Cardiac fibroblast (primary cell): ENCODE measurements at places on chromosomes 2 and 18.

- no peak for DNase-seq
Observed at GRCh38 chr2:25867396-25868003, 10.8 kb downstream of the ASXL2 start.

DNA sequence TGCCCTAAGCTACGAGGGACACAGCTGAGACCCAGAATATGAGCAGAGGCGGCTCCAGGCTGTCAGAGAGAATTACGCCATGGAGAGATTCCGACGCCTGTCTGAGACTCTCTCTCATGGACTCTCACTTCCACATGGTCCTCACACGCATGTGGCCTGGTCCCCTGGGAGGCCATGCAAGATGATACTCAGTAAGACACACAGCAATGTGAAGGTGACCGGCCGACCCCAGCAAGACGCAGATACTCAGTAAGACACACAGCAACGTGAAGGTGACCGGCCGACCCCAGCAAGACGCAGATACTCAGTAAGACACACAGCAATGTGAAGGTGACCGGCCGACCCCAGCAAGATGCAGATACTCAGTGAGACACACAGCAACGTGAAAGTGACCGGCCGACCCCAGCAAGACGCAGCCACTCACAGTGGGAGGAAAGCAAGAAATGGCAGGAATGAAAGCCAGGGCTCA is 400.8 kb upstream of the MYT1L start:
- DNase-seq, result no peak

GRCh38 chr2:16635791-16636699 is 29.6 kb downstream of the CYRIA start:
- DNase-seq, result no peak

- no peak for DNase-seq
Observed at GRCh38 chr2:127589358-127589757, 53.9 kb downstream of the MYO7B start.

- peak; percentile 71 for DNase-seq
Observed at GRCh38 chr2:10408649-10409579, 39.2 kb downstream of the ODC1 start.

DNA sequence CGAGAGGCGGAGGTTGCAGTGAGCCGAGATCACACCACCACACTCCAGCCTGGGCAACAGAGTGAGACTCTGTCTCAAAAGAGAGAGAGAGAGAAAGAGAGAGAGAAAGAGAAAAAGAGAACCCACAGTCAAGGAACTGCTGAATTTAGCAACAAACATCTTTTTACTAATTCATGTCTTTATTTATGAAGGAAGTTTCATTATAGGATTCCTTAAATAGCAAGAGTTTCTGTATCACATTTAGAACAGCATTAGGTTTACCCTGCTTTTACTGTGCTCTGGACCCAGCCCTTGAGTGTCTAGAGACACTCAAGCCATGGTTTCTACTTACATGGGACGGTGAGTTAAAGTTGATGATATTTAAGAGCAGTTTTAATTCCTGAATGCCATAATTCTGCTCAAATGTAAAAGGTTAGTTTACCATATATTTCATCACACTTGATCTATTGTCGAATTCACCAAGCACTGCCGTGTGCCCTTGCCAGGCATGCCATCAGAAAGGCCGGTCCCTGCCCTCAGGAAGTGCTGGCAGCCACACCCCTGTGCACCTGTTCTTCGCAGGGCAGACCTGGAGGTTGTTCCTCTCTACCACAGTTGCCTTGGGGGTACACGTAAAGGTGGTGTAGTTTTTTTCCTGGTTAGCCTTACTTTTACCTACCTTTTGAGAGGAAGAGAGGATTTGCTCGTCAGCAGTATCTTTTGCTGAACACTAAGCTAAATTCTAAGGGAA is 153.3 kb downstream of the LDLRAD4 start:
- DNase-seq, result no peak

GRCh38 chr18:35038881-35039491 is 2.2 kb upstream of the MAPRE2 start:
- DNase-seq, result no peak

- DNase-seq, result no peak
Observed at GRCh38 chr2:81942876-81943275, 1638.3 kb upstream of the LRRTM1 start.

DNA sequence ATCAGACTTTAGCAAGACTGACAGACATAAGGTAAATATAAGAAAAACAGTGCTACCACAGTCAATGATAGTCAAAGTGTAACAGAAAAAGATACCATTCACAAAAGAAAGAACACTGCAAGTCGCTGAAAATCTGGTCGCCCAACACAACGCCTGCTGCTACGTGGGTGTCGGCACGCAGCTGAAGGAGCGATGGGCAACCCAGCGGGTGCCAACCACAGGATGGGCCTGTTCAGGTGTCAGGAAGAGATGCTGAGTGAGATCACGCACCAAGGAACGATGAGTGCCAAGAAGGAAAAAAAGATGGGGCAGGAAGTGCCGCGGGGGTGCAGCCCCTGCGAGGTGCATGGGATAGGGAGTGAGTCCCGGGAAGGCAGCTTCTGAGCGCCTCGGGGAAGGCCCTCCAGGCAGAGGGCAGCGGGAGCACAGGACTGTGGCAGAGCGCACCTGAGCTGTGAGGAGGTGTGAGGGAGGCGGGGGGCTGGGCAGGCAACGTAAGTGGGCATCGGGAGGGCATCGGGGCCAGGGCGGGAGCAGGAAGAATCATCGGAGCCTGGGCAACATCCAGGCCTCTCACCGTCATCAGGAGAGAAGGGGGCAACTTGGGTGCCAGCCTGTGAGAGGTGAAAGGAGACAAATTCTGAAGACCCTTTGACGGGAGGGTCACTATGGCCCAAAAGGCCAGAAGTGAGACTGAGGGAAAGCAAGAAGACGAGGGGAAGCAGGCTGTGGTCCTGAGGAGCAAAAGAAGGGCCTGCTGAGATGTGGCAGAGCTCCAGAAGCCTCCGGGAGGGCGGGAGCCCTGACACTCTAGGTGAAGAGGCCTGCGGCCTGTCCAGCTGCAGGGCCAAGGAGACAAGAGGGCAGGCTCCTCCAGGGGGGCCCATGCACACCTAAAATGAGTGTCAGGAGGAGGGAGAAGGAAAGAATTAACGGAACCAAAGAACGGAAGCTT is 14.8 kb upstream of the MTERF4 start:
- no peak for DNase-seq

DNA sequence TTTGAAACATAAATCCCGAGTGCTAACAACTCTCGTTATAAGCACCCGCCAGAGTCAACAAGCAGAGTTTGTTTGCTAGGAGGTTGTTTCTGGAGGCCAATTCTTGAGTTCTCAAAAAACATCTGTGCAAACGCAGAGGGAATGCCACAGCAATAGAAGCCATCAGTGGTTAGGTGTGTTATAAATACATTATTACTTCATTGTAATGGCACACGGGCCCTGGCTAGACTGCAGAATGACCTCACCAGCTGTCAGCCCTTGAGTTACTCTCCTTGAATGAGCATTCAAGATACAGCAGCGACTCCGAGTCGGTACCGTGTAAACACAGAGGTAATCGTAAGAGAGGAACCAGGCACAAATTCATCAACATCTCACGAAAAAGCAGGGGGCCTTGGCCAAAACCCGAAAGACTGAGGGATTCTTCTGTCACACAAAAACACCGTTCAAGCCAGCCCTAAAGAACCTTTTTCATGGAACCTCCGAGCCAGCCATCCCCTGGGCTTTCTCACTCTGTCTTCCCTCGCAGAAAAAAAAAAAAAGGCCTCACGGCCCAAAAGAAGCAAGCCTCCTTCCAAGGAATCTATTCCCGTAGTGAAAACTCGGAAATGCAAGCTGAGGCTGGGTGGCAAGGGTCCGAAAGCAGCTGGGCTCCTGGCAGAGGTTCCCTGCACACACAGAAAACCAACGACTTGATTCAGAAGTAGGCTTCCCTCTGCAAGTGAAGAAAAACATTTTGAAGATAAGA is 133.7 kb upstream of the MEIS1 start:
- no peak for DNase-seq

GRCh38 chr2:9430316-9431293 is 7.2 kb downstream of the CPSF3 start:
- peak; percentile 53 for DNase-seq

- DNase-seq, result no peak
Observed at GRCh38 chr2:168371273-168372019, 84.6 kb upstream of the CERS6 start.

- no peak for DNase-seq
Observed at GRCh38 chr2:70202236-70202806, 11.5 kb upstream of the C2orf42 start.

DNA sequence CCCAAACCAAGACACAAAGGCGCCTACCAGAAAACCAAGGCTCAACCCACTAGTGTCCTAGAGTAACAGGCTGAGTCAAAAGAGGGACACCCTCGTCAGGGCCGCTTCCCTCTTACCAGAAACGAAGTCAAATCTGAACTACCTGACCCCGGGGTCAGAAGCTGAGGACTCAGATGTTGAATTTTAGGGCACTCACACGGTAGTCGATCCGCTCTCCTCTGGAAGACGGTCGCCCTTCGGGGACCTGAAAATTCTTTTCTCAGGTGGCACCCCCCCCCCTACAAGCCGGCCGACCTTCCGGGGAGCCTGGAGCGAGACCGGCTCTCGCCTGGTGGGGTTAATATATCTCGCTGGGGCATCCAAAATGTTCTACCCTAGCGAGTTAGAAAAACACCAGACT is 121.1 kb upstream of the KCNJ3 start:
- no peak for DNase-seq

- no peak for DNase-seq
Observed at GRCh38 chr2:2095360-2096093, 235.5 kb downstream of the MYT1L start.

GRCh38 chr2:127638361-127639110 is 7.4 kb upstream of the GPR17 start:
- peak; percentile 50 for DNase-seq

GRCh38 chr2:231336236-231336635 is 59.3 kb upstream of the B3GNT7 start:
- DNase-seq, result no peak

DNA sequence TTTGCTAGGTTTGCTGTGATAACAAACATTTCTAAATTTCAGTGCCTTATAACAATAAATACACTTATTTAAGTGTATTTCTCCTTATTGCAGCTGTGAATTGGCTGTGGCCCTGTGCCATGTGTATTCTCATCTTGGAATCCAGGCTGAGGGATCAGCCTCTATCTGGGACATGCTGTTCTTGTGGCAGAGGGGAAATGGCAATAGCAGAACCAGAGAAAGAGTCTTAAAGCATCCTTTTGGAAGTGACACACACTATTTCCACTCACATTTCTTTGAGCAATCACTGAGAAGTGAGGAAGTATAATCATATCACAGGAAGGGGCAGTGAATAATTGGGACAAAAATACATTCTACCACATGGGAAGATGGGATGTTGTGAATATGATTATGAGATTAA is 66.2 kb upstream of the PROKR1 start:
- peak; percentile 23 for DNase-seq

GRCh38 chr2:223723954-223724411 is 113.4 kb downstream of the AP1S3 start:
- DNase-seq, result no peak

DNA sequence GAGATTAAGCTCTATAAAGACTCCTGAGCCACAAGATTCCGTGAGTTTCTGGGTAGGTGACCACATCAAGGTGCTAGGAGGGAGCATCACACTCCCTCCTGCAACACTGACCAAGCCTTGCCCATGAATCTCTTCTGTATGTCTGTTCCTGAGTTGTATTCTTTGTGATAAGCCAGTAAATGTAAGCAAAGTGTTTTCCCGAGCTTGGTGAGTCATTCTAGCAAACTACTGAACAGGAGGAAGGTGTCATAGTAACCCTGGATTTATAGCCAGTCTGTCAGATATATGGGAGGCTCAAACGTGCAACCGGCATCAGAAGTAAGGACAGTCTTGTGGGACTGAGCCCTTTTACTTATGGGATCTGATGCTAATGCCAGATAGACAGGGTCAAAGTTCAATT is 346.1 kb upstream of the KYNU start:
- DNase-seq, result no peak

- peak; percentile 2 for DNase-seq
Observed at GRCh38 chr18:40957533-40958070, 997.4 kb upstream of the PIK3C3 start.

- DNase-seq, result no peak
Observed at GRCh38 chr2:46865181-46865970, 50.2 kb downstream of the MCFD2 start.

DNA sequence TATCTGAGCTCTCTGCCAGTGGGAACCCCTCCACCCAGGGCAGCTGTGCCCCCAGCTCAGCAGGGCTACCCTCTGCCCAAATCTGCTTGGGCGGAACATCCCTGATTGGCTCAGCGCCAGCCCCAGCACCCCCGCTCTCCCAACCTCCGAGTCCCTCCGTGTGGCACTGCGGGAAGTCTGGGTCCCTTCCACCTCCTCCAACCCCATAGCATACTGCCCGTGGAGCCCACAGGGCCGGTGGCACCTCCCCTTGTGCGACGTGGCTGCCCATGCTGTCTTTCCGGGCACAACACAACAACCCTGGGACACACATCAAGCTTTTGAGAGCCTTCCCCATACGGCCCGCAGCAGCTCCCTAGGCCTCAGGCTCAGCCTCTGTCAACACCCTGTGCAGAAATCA is 55.8 kb upstream of the NCK2 start:
- DNase-seq, result no peak

- no peak for DNase-seq
Observed at GRCh38 chr2:194343167-194343566, 1313.9 kb upstream of the SLC39A10 start.

- peak; percentile 75 for DNase-seq
Observed at GRCh38 chr2:25105336-25106085, 62.9 kb downstream of the POMC start.

DNA sequence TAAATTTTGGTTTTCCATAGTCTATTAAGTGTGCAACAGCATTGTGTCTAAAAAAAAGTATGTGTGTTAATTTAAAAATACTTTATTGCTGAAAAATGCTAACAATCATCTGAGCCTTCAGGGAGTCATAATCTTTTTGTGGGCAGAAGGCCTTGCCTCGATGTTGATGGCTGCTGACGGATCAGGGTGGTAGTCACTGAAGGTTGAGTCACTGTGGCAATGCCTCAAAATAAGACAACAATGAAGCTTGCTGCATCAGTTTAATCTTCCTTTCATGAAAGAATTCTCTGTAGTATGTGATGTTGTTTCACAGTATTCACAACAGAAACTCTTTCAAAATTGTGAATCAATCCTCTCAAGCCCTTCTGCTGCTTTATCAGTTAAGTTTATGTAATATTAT is 31.3 kb downstream of the HDHD2 start:
- peak; percentile 11 for DNase-seq

GRCh38 chr2:233384015-233384414 is 29.7 kb downstream of the DGKD start:
- no peak for DNase-seq
